ENCODE measurements at places on chromosomes 1 and 21.

DNA sequence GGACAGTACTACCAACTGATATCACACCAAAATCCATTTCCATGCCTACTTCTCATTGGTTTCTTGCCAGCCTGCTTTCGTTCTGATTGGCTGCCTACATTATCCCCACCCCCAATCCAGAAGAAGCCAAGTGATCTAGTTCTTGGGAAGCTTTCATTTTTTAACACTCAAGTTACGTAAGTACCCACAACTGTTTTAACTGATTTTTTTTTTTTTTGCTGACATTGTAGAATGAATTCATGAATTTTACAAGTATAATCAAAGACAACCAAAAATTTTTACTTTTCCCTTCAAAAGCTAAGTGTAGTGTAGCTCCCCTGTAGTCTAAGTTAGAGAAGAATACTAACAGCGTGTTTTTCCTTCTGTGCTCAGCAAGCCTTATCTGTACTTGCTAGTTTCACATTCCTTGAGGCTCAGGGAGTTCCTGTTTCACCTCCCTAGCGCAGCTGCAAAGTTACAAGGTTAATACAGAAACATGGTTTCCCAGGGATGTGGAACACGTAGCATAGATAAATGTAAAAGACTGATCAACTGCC lies at the start of gene SLC9C2:
Gene SLC9C2, minus strand, starts transcription at position 17 of the 536 bp plus-strand sequence. CDS start 1,296 bp downstream, outside the sequence.
- no peak for DNase-seq

DNA sequence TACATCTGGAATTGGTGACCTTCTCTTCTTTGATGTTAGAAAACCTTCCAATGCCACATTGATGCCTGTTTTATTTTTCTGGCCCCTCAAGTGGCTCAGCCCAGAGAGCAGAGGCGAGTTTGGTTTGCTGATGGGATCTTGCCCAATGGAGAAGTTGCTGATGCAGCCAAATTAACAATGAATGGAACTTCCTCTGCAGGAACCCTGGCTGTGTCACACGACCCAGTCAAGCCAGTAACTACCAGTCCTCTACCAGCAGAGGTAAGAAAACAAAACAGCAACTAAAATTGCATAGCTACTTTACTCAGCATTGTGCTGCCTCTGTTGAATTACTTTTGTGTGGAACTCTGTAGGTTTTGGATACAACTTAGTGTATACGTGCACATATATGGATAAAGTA lies 97.6 kb downstream of the CC2D1B start:
- no peak for DNase-seq

DNA sequence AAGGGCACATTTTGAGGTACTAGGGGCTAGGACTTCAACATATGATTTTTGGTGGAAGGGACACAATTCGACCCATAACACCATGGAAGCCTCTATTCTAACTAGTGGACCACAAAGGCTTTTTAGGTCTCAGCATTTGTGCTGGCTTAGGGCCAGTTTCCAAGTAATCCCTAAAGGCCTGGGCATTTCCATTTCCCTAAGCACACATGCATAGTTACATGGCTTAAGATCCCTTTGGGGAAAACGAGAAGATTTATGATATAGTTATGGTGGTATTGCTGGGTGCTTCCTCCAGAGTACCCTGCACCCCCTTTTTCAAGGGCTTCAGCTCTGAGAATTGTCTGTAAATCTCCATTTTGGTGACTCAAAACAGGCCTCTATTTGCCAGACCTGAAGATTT lies 28.2 kb upstream of the TMEM54 start:
- DNase-seq, result no peak

DNA sequence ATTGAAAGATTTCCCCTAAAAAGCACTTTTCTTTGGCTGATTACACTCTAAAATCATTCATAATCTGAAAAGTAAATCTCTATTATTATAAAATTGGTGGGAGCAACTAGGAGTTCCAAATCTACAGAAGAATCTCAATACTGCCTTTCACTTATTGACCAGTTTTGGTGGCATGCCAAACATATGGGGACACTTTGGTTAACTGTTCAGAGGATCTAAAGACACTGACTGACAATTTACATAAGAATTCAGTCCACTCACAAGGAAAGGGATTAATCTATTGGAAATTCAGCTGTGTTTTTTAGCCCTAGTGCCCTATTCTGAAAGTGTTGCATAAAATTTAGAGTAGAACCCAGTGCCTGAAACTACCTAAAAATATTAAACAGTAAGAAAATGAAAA lies 113.6 kb downstream of the LRRC40 start:
- DNase-seq, result no peak

DNA sequence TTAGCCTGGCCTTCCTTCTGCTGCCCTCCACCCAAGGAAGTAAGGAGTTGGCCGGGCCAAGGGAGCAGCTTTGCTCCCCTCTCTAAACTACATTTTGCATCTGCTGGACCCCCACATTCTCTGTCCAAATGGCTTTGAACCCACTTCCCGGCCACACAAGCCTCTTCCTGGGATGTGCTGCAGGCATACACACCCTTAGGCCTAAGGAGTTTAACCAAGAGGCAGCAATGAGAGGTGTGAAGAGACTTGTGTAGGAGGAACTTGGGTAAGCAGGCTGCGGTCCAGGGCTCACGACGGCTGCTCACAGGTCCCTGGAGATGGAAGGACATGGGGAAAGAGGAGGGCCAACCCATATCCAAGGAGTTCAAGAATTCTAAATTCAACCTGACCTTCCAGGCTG lies 196.7 kb upstream of the SGIP1 start:
- DNase-seq, result no peak

DNA sequence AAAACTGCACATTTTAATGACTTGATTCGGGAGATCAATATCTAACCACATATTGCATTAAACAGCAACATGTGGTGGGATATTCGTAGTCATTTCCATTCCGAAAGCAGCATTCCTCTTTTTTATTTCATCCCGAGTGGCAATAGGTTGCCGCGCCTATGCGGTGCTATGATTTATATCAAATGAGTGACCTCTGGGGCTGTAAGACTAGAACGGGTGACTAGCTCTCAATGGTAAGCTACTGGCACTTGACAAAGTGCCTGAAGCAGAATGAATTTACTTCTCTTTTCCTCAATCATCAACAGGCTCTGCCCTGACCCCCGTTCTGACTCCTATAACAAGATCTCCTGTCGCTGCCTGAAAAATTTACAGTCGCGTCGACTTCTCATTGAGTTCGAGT lies 162.3 kb downstream of the ZNF281 start:
- DNase-seq, result no peak

DNA sequence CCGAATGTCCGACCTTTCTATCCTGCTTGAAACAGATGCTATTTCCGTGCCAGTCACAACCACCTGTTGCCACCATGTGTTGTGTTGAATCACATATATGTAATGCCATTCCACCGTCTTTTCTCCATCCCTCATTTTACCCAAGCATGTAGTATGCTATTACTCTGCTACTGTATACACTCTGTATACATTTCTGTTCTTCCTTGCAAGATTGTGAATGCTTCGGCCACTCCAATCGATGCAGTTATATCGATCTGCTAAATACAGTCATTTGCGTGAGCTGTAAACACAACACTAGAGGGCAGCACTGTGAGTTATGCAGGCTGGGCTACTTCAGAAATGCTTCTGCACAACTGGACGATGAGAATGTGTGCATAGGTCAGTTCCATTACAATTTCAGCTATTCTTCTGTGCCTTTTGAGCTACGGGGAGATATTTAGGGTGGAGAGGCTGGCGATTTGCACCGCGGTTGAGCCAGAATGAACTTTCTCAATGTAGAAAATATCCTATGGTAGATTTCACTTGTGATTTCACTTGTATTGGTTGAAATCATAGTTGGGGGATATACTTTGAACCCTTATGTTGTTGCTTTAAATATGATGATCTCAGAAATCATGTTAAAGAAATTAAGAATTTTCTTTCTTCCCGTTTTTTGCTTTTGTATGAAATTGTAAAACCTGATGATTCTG lies 289.8 kb downstream of the NTNG1 start:
- peak; percentile 8 for DNase-seq

All from CD4-positive, alpha-beta T cell (primary cell).